Cerebellar nuclear complex (tissue), 1 donor: ENCODE measurements at places on chromosomes 5 and 9.

GRCh38 chr5:68370196-68370595, 154.6 kb downstream of the PIK3R1 start:
- DNase-seq: no peak

GRCh38 chr5:14386884-14387624, 194.5 kb upstream of the OTULINL start:
- DNase-seq: no peak

DNA sequence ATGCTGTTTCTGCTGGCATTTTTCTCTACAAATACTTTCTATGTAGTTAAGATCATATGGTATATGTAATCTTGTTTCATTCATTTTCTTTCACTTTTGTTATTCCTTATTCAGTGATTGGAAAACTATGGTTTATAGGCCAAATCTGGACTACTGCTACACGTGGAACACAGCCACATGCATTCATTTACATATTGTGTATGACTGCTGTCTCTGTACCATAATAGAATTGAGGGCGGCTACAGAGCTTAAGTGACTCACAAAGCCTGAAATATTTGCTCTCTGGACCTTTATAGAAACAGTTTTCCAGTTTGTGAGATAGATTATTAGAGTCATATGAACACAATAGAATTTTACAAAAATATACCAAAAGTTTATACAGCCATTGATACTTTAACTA, 133.6 kb upstream of the CDKN2B start:
- no peak for DNase-seq

- no peak for DNase-seq
Observed at GRCh38 chr9:110810262-110810976, 141.8 kb downstream of the MUSK start.

GRCh38 chr5:112996830-112997374, 20.3 kb downstream of the DCP2 start:
- DNase-seq: no peak

DNA sequence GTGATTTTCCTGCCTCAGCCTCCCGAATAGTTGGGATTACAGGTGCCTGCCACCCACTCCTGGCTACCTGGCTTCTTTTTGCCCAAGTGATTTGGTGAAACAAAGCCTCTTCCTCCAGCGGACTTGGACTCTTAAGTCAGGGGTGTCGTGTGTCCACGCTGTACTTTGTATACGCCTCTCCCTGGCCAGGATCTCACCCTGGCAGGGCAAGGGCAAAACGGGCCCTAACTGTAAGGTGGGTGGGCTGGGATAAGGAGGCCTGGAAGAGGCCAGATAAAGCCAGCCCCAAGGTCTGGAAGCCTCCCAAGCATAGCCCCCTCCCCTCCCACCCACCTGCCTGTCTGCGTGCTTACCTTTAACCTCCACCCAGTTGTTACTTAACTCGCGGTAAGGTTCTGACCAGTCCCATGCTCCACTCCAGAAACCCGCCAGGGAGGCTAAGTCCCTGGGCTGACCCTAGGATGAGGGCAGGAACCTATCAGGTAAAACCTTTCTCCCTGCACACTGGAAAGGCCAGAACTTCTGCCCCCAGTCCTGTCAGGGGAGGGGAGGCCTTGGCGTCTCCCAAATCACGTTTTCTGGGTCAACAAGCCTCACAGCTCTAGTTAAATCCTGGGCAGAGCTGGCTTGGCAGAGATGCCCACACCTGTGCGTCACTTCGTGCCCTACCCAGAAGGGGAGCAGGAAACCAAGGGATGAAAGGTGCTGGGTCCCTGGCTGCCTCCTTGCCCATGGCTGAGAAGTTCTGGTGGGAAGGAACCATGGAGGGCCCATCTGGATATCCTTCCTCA, 8.4 kb downstream of the CDK9 start:
- DNase-seq: no peak

DNA sequence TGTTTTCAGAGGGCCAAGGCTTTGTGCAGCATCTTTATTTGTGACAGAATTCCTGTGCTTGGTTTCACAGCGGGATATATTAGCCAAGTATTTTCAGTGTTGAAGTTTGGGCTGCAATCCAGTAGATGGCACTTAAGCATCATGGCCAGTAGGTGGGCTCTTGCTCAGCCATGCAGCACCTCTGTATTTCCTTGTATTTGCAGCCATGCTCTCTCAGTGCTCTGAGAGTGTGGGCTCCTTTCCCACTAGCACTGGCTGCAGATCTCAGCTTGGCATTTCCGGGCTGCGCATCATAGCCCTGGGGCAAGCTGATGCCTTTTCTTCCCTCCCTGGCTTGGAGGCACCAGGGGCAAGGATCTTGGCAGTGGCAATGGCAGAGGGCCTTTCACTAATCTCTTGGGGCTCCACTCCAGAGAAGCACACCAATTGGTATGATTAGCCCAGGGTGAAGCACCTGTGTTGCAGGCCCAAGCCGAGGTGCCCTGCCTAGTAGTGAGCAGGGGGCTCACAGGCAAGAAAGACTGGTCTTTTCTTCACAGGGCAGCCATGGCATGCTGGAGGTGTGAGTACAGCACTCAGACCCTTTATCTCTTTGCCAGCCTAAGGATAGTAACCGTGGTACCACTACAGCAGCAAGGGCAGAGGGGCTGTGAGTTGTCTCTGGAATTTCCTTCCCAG, 48.3 kb downstream of the SLCO6A1 start:
- DNase-seq: no peak

DNA sequence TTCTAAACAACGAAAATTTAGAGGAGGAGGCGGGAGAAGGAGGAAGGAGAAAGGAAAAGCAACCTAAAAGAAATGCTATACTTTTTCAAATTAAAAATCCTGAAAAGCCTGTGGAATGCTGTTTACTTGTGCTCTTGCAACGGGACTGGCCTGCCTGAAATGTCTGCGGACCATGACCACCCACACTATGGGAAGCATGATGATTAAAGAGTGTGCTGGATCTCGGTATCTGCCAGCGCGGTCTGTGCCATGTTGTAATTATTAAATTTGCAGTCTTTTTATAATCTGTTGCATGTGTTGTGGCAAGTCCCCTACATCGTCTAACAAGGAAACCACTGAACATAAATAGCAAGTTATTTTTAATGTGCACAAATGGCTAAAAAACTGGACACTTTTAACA, 111.4 kb downstream of the FANCC start:
- DNase-seq: no peak

DNA sequence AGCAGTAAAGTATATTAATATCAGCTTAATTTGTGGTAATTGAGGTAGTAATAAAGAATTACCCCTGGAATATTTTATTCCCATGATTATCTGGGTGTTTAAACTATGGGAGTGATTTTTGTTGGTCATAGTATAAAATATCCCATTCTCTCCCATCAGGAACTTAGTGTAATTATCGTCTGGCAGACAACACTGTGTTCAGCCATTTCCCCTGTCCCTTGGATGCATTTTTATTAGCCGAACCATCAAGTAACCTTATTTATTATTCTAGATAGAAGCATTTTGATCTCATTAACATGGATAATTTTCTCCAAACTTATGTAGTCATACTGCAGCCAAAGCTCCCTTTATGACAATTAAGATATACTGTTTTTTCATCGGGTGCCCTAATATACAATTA, 320.8 kb downstream of the MAT2B start:
- DNase-seq: no peak

GRCh38 chr9:72902268-72902667, 50.6 kb downstream of the ALDH1A1 start:
- DNase-seq: no peak

GRCh38 chr9:136784997-136785361, 6.2 kb upstream of the TMEM141 start:
- DNase-seq: no peak

- no peak for DNase-seq
Observed at GRCh38 chr5:74186356-74187315, 453.9 kb downstream of the ENC1 start.

DNA sequence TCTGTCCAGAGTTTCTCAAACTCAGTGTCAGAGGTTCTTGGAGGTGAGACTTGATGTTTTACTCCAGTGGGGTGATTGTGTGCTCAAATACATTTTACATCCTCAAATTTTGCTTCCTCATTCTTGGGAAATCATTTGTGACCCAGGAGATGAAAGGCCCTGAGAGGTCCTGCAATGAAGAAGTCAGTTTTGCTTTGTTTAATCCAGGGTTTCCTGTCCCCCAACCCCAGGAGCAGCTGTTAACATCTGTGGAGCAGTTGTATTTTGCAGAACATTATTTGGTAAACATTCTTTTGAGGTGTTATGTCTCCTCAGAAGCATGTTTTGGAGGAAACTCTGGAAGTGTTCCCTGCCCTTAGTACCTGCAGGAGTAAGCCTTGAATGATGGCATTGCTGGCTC, 59.8 kb downstream of the DAB2IP start:
- DNase-seq: no peak

DNA sequence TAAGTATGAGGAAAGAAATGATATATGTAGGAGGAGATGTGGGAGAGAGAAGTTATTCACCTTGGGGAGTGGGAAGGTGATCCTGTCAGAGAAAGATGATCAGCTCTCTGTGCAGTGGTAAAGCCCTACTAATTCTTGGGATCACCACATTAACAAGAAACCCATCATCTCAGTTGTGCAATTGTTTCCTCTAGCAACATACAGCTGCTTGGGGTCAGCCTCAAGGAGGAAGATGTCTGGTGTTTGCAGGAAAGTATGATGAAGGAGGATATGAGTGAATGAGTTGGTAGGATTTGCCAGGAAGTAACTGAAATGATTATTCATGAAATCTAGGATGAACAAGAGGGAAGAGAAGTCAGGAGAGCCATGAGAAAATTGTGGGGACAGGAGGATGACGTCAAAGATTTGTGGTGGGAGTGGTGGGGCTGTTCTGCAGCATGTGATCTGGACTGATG, 50.1 kb downstream of the TNFSF8 start:
- no peak for DNase-seq

DNA sequence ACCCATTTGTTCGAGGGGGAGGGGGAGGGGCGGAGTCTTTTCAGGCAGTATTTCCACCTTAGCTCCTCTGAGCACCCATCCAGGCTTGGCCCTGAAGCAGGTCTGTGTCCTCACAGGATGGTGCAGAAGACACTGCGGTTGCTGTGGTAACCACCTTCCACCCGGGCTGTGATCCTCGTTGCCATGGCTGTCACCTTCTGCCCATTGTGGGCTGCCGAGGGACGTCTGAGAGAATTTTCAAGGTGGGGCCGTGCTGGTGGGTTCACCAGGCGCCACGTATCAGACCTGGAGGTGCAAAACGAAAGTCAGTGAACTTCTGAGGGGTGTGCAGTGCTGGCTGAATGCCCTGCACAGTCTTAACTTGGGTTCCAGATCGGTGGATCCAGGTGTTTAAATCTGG, 26.7 kb downstream of the POLR1E start:
- no peak for DNase-seq

GRCh38 chr5:96316017-96316416, 117.0 kb downstream of the PCSK1 start:
- DNase-seq: no peak

DNA sequence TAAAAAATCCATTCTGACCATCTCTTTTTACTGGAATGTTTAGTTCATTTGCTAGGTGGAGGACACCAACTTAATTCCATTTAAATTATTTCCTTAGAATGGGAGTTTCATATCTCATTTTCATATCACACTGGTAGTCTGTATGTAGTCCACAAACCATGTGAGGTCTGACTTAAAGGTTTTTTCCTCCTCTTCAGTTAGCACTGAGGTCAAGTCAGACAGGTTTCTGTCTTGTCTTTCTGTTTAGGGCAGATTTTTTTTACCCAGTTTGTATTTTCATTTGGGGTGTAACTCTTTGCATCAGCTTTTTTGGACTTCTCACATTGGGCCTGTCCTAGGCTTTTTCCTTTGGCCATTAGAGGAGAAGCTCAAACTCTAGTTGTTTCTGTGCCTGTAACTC, 75.3 kb downstream of the RANBP17 start:
- DNase-seq: no peak

GRCh38 chr9:33306037-33306436, 15.7 kb downstream of the NFX1 start:
- DNase-seq: no peak

DNA sequence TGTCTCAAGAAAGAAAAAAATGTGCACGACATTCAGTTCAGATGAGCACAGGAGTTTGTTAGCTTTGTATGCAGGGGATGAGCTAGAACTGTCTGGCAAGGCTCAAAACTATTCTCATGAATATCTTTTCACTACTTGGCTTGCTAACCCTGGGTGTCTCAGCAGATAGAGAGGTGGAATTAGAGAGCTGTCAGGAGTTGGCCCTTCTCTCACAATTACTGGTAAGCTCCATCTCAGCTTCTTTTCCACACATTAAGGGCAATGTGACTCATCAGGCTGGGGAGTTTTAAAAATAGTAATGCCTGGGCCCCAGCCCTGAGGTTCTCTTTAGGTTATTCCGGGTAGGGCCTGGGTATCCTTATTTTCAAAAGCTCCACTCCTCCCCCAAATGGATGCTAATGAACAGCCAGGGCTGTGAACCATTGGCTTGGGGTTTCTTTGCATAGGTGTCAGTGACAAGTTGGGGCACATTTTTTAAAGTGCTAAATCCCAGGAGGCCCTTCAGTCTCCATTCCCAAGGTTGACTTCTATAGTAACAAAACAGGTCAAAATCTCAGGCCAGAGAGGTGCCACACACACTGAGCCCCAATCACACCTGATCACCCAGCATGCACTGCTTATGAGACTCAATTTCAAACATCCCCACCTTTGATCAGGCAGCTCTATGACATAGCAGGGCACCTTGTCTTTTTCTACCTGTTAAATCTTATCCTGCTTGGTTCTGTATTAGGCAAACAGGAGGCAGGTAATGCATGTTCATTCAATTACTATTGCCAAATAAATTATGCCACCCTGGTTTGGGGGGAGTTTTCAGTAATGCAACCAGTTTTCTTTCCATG, 239.7 kb upstream of the DAP start:
- DNase-seq: no peak

DNA sequence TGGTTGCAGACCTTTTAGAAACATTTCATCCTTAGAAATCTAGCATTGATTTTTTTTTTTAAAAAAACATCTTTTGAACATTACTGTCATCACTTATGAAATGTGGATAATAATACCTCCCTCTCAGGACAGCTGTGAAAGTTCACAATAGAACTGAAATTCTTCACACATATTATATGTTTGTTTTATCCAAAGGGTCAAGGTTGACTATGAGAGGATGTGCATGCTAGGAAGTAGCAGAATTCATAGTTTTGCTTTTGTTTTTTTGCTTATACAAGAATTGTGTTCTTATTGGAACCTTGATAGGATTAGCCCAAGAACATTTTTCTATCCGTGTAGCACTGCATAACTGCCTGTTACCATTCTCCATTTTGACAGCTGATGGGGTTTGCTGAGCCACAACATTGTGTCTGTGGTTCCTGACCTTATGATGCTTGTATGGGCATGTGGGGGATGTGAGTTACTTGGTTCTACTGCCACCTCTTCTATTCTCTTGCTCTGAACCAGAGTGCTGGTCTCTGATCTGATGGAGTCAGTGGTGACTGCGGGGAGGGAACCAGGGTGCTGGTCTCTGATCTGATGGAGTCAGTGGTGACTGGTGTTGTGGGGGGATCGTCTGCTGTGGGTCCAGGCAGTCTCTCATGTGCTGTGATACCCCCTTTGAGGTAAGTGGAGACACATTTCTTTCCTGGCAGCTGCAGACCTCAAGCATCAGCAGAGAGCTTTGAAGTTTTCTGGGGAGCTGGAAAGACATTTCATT, 27.1 kb upstream of the ACTBL2 start:
- DNase-seq: no peak
